ENCODE measurements at places on chromosomes 3 and 15.

- no peak for DNase-seq
Observed at GRCh38 chr3:148796799-148797198, 30.8 kb upstream of the CPB1 start.

- DNase-seq: no peak
Observed at GRCh38 chr3:4343258-4343657, 40.1 kb downstream of the SETMAR start.

DNA sequence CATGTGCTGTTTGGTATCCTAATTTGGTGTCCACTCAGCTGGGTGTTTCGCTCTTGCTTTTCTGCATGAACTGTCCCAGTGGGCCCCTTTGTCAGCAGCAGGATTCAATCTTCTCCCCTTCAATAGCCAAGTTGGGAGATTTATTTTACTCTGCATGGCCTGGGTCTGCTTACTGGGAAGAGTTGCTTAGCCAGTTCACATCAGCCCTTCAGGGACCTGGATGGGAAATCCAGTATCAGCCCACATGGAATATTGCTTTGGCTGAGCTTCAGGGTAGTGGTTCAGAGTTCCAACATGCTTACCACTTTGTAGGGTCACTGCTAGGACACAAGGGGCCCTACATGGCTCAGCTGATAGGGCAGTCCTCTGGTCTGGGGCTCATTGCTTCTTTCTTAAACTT is 93.0 kb upstream of the BOC start:
- DNase-seq: no peak

- no peak for DNase-seq
Observed at GRCh38 chr15:63818191-63818590, 15.6 kb downstream of the HERC1 start.

DNA sequence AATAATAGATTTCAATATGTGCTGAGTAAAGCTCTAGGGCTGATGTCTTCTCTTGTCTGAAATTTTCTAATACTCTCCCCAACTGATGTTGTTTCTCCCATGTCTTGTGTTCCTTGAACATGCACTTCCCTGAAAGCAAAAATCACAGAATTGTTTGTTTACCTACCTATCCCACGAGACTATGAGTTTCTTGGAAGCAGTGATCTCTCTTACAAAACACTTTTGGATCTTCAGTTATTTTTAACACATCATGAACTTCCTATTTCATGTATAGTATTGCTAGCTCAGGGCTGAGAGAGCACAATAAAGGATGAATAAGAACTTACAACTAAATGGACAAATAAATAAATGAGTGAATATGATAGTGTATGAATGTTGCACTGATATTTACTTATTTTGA is 365.0 kb downstream of the ROBO2 start:
- DNase-seq: no peak

DNA sequence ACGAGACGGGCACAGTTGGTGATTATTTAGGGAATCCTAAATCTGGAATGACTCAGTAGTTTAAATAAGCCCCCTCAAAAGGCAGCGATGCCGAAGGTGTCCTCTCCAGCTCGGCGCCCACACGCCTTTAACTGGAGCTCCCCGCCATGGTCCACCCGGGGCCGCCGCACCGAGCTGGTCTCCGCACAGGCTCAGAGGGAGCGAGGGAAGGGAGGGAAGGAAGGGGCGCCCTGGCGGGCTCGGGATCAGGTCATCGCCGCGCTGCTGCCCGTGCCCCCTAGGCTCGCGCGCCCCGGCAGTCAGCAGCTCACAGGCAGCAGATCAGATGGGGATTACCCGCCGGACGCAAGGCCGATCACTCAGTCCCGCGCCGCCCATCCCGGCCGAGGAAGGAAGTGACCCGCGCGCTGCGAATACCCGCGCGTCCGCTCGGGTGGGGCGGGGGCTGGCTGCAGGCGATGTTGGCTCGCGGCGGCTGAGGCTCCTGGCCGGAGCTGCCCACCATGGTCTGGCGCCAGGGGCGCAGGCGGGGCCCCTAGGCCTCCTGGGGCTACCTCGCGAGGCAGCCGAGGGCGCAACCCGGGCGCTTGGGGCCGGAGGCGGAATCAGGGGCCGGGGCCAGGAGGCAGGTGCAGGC is 318.0 kb downstream of the FGF12 start:
- DNase-seq: no peak

DNA sequence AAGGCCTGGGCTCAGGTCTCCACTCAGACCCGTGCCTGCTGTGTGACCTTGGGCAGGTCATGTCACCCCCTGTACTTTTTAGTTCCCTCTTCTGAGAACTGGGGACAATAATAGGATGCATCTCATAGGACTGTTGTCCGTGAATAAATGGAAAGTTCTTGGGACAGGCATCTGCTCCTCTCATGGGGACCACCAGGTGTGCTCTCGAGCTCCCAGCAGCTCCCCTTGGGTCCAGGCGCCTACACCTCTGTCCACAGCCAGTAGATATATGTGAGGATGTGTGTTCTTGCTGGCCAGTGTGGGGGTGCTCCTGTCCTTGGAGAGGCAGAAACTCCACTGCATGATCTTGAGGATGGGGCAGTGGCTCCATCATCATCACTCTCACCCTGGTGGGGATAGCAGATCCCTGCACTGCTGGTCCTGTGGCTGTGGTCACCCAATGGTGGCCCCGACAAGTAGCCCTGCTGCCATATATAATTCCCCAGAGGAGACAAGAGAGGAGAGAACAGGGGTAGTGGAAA is 257.6 kb upstream of the TLE3 start:
- no peak for DNase-seq

DNA sequence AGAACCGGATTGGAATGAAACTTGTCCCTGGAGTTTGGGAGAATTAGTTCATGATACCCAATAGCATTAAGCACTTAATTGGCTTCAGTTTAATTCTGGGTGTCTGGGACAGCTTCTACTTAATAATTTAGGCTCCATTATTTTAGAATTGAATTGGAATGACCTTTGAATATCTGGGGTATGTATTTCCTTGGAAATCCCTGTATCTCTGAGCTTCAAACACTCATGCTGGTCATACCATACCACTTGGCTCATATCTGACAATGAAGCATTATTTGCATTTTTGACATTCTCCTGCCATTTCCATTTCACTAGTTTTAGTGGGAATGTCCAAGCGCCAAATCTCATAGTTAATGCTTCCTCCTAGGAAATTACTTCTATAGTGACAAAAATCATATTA is 393.1 kb downstream of the DIPK2A start:
- DNase-seq: no peak

DNA sequence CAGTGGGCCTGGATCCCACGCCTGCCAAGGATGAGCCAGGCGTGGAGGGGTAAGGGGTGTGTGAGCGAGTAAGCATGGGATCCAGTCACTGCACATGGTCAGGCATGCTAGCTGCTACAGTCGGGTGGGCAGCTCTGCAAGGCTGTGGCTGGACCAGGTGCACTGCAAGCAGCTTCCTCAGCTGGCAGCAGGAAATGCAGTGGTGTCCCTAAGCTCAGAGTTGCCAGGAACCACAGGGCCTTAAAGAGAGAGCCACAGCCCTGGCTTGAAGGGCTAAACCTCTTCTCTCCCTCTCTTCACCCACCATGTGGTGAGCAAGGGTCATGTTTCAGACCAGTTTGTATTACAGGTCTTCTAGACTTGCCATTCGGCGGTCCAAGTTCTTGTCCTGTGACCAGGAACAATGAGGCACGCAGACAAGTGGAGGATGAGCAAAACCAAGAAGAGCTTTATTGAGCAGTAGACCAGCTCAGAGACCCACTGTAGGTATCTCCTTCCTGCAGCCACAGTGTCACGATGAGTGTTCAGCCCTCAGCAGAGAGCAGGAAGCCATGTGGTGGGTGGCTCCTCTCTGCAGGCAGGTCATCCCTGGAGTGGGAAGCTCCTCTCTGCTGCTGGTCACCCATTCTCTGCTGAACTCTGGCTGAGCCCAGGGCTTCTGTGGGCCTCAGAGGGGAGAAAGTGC is 511.9 kb downstream of the PYDC2 start:
- no peak for DNase-seq

DNA sequence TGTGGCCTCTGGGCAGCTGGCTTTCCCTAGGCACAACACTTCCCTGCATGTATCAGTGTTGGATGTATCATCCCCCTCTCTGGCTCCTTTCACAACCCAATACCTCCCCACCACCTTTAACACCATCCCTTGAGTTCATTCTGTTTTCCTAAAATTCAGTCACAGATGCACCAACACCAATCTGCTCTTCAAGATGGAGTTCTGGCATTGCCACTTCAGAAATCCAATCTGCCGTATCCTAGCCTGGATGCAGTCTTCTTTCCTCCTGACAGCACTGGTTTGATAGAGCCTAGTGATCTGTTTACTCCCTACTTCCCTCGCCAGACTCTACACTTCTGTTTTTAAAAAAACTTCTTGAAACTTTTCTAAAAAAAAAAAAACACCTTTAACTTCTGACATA is 21.7 kb downstream of the PXYLP1 start:
- no peak for DNase-seq

GRCh38 chr3:158127250-158128219 is 17.6 kb downstream of the RSRC1 start:
- DNase-seq: no peak

DNA sequence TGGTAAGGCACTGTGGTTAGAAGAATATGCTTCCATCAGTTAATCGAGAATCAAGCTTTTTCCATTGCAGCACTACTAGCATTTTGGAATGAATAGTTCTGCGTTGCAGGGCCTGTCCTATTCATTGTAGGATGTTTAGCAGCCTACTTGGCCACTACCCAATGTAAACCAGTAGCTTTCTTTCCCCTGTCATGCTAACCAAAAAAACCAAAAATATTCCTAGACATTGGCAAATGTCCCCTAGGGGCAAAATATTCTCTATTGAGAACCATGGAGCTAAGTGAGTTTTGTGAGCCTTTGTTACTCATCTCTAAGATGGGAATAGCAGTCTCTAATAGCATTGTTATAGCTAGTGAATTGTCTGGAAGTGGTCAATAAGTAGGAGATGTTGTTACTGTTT is 187.2 kb downstream of the CADPS start:
- no peak for DNase-seq

GRCh38 chr15:84387086-84387485 is 151.5 kb downstream of the GOLGA6L4 start:
- DNase-seq: no peak

- DNase-seq: no peak
Observed at GRCh38 chr3:146803745-146804144, 198.6 kb upstream of the PLSCR5 start.

GRCh38 chr15:55768670-55769185 is 25.8 kb upstream of the PRTG start:
- DNase-seq: no peak

DNA sequence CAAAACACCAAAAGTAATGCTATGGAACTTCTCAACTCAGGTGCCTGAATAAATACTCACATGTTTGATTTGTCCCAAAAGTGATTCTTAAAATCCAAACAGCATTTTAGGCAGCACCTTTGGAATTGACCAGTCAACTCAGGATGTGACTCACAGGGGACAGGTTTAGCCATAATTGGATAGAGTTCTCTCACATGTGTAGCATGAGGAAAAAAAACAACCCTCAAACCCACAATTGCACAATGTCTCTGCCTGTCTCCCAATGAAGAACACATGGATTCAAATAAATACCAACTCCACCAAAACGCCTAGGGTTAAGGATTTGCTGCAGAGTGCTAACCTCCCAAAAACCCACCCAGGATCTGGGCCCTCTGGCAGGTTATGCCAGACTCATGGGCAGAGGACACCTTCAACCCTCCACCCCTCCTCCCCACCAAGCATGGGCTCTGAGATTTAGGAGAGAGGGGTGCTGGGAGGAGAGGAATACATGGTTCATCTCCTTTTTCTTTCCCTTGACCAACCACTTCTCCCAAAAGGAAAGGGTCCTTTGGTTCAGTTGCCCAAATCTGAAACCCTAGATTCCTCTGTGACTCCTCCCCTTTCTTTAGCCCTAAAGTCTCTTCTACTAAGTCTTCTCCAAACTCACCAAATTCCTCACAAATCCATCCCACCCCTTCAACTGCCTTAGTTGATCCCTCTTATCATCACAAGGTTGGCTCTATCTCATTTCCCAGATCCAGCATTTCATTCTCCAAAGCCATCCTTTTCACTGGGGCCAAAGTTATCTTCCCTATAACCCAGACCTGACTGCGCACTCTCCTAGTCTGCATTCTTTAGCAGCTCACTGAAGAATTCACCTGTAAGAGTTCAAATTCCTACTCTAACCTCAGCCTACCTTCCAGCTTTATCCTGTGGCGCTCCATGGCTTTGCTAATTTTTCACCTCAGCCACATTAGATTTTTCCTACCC is 7.7 kb downstream of the RYK start:
- DNase-seq: no peak

- DNase-seq: no peak
Observed at GRCh38 chr3:46987743-46988401, 8.4 kb downstream of the NBEAL2 start.

GRCh38 chr3:124372775-124373174 is 357.5 kb upstream of the UMPS start:
- no peak for DNase-seq

- DNase-seq: no peak
Observed at GRCh38 chr3:10281951-10282350, 10.8 kb downstream of the GHRL start.

DNA sequence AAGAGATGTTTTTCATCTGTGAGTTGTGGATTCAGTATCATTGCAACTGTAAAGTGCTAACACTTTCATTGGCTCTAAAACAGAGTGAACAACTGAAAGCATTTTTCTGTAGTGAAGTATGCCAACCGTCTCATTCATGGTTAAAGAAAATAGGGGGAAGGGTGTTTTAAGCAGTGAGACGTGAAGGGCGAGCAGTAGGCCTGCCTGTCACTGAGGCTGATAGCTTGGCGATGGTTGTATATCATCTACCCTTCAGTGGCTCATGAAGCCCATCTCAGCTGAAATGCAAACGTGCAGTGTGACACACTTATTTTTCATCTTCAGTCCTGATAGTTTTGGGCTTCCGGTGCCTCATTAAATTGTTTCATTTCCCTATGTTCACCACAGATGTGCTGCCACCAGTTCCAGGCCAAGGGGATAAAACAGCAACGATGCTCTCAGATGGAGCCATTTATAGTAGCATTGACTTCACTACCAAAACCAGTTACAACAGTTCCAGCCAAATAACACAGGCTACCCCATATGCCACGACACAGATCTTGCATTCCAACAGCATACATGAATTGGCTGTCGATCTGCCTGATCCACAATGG is 562.0 kb downstream of the ROBO2 start:
- DNase-seq: no peak

GRCh38 chr15:31439328-31439727 is 112.7 kb downstream of the KLF13 start:
- no peak for DNase-seq

DNA sequence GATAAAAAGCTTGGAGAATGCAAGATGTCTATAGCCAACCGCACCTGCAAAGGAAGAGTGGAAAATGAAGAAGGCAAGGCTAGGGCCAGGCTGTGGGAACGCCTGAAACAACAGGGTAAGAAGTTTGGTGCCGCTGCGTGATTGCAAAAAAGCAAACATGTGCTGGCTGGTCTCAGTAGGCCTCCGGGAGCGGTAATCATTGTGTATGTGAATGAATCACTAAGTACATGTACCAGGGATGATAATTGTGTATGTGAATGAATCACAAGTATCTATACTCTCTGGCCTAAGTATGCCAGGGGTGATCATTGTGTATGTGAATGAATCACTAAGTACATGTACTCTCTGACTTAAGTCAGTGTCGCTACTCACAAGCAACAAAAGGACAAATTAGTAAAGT is 40.3 kb upstream of the PARL start:
- no peak for DNase-seq

All from anterior cingulate cortex (tissue), 58 donors.